ENCODE measurements at places on chromosomes 16 and 17. TPM values are rescaled to one million over a fixed set of nuclear protein-coding genes. Genes with fewer than 3 reads are reported as not detected.
A peak's percentile ranks its signal among the peaks of the same experiment; 100 is the strongest.

GRCh38 chr16:4924593-4925292, 12.2 kb downstream of the PPL start:
- H3K4me1 ChIP-seq: no peaks in the 10 kb centered on the region
- H3K27me3 ChIP-seq: no peaks in the 10 kb centered on the region
- no peak overlapping the region for H3K27ac ChIP-seq
- H3K36me3 ChIP-seq: no peaks in the 10 kb centered on the region
- no peak for DNase-seq

TNFRSF13B gene
- not detected for total RNA-seq

GRCh38 chr16:2827831-2828520, 2.1 kb upstream of the ZG16B start:
- no peak for DNase-seq
- no peak overlapping the region for H3K27ac ChIP-seq
- no peaks in the 10 kb centered on the region for H3K4me1 ChIP-seq

DNA sequence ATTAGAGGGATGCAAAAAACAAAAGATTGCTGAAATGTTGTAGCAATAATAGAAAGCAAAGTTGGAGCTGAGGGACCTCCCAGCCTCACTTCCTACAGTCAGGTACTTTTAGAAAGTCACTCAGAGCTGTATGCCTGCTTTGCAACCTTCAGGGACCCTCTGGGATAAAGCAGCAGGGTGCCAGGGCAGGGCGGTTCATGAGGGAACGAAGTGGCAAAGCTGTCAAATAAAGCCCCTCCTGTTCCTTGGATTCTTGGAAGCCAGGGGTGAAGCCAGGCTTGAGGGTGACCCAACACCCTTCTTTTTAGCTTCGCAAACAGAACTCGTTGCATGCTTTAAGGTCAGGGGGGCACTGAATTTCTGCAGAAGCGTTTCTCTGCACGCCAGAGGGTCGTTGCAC, 767 bp downstream of the ATP2C2 start:
- DNase-seq: no peak
- H3K27me3 ChIP-seq: peaks cover 71% of the 10 kb centered on the region
- no peak overlapping the region for H3K27ac ChIP-seq

GRCh38 chr17:63446753-63447470, 806 bp upstream of the CYB561 start:
- peak; percentile 73 for DNase-seq
- H3K27ac ChIP-seq: peak overlapping the region; percentile 10
- no peaks in the 10 kb centered on the region for H3K27me3 ChIP-seq
- peaks cover 4% of the 10 kb centered on the region for H3K4me1 ChIP-seq
- H3K4me3 ChIP-seq: peak overlapping the region; percentile 68
- H3K36me3 ChIP-seq: no peaks in the 10 kb centered on the region

KRTAP17-1 gene
- not detected for total RNA-seq

- H3K27ac ChIP-seq: no peak overlapping the region
- H3K4me3 ChIP-seq: no peak overlapping the region
- H3K36me3 ChIP-seq: peaks cover 13% of the 10 kb centered on the region
- H3K27me3 ChIP-seq: no peaks in the 10 kb centered on the region
- peaks cover 51% of the 10 kb centered on the region for H3K4me1 ChIP-seq
- DNase-seq: no peak
These were observed 17.9 kb upstream of the SNTB2 start for GRCh38 chr16:69169051-69169450.

- H3K4me3 ChIP-seq: no peak overlapping the region
- H3K4me1 ChIP-seq: no peaks in the 10 kb centered on the region
- no peak overlapping the region for H3K27ac ChIP-seq
- peaks cover 33% of the 10 kb centered on the region for H3K27me3 ChIP-seq
- no peaks in the 10 kb centered on the region for H3K36me3 ChIP-seq
- DNase-seq: no peak
These were observed 1.9 kb downstream of the PRKCB start for GRCh38 chr16:23837553-23838308.

- no peaks in the 10 kb centered on the region for H3K27me3 ChIP-seq
- H3K4me1 ChIP-seq: no peaks in the 10 kb centered on the region
- no peak overlapping the region for H3K27ac ChIP-seq
- H3K36me3 ChIP-seq: no peaks in the 10 kb centered on the region
- no peak overlapping the region for H3K4me3 ChIP-seq
- no peak for DNase-seq
These were observed 88.8 kb downstream of the HS3ST3B1 start for GRCh38 chr17:14389681-14390080.

SYT17 gene
- not detected for total RNA-seq

ZP2 gene
- not detected for total RNA-seq

GRCh38 chr17:19296786-19297778, 59.9 kb downstream of the EPN2 start:
- DNase-seq: no peak
- no peaks in the 10 kb centered on the region for H3K27me3 ChIP-seq
- H3K36me3 ChIP-seq: no peaks in the 10 kb centered on the region
- H3K4me3 ChIP-seq: no peak overlapping the region
- no peak overlapping the region for H3K27ac ChIP-seq

ZG16 gene
- total RNA-seq: not detected

ARHGDIG gene
- not detected for total RNA-seq

DNA sequence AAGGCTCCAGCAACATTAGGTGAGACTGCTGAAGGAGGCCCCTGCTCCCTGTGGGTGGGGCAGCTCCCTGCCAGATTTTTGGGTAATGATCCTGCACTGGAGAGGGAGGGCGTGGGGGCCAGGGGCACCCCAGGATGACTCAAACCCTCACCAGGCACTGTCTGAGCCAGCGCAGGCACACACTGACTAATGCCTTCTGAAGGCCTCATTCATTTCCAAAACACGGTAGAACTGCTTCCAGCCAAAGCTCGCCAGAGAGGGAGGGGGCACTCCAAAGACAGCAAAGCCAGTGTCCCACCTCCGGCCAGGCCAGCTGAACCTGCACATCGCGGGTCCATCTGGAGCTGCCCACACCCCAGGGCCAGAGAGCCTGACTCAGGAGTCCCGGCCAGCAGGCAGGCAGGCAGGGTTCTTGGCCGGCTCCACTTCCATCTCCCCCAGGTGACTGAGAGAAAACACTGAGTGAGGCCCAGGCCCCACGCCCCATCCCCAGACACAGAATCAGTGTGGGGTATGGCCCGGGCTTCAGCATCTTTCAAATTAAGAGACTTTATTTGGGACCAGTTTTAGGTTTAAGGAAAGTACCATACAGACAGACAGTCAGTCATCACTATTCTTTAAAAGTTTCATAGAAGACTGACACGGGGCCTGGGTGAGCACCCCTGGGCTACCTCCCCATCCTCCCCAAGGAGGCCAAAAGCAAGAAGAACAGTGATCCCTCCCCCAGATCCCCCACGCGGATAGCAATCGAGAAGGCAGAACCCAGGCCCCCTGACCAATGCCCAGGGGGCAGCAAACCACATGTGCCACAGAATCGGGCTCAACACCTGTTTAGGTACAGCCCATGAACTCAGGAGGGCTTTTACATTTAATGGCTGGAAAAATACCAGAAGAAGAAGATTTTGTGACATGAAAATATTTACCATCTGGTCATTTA, 2.3 kb downstream of the PIEZO1 start:
- peaks cover 30% of the 10 kb centered on the region for H3K4me1 ChIP-seq
- H3K27ac ChIP-seq: peak overlapping the region; percentile 88
- H3K27me3 ChIP-seq: no peaks in the 10 kb centered on the region
- DNase-seq: peak; percentile 96

- H3K27me3 ChIP-seq: no peaks in the 10 kb centered on the region
- H3K4me1 ChIP-seq: no peaks in the 10 kb centered on the region
- no peaks in the 10 kb centered on the region for H3K36me3 ChIP-seq
- H3K27ac ChIP-seq: no peak overlapping the region
These were observed 33.8 kb downstream of the PIPOX start for GRCh38 chr17:29076722-29077121.

DNA sequence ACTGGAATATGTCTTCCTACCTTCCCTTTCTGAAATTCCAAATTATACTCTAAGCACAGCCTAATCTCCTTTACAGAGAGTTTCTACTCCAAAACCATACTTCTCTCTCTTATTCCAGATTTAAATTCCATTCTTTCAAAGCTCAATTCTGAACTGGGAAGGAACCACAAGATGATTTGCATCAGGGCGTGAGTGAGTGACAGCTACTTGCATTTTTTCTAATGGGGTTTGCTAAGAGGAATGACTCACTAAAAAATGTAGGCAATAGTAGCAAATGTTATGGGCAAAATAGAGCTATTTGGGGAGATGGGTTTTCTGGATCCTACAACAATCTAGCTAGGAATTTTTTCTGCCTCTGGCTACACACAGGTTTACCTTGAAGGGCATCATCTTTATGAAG, 244.6 kb upstream of the PSMD7 start:
- DNase-seq: no peak
- no peaks in the 10 kb centered on the region for H3K4me1 ChIP-seq
- no peak overlapping the region for H3K27ac ChIP-seq
- H3K36me3 ChIP-seq: no peaks in the 10 kb centered on the region
- no peaks in the 10 kb centered on the region for H3K27me3 ChIP-seq

DNA sequence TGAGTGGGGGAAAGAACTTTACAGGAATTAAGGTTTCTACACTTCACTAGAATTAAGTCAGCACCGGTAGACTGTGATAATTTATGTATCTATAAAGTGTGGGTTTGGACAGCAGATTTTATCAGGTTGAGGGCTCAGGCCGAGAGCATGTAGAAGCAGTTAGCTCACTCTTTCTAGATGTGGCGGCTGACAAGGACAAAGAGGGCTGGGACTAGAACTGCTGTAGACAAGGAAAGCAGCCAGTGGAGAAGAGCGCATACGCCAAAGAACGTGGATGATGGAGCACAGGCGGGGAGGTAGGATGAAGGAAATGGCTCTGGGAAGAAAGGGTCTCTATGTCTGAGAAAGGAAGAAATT, 504 bp upstream of the GOSR1 start:
- H3K27ac ChIP-seq: peak overlapping the region; percentile 91
- H3K4me1 ChIP-seq: peaks cover 18% of the 10 kb centered on the region
- H3K36me3 ChIP-seq: peaks cover 10% of the 10 kb centered on the region
- H3K27me3 ChIP-seq: no peaks in the 10 kb centered on the region

KRT39 gene
- total RNA-seq: not detected

- no peaks in the 10 kb centered on the region for H3K4me1 ChIP-seq
- H3K27ac ChIP-seq: no peak overlapping the region
- H3K27me3 ChIP-seq: peaks cover 16% of the 10 kb centered on the region
- H3K36me3 ChIP-seq: no peaks in the 10 kb centered on the region
- H3K4me3 ChIP-seq: peak overlapping the region; percentile 74
These were observed 147.2 kb downstream of the SPECC1 start for GRCh38 chr17:20156196-20157000.

DNA sequence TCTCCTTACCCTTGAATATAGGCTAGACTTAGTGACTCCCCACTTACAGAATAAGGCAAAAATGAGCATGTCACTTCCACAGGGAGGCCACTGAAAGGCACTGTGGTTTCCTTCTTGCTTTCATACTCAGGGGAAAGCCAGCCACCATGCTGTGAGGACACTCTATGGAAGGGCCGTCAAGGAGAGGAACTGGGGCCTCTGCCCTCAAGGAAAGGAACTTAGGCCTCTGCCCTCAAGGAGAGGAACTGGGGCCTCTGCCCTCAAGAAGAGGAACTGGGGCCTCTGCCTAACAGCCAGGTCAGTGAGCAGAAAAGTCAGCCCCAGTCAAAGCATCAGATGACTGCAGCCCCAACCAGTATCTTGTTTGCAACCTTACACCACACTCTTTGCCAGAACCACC, 30.1 kb downstream of the VPS35 start:
- no peak for DNase-seq
- H3K27ac ChIP-seq: no peak overlapping the region
- no peak overlapping the region for H3K4me3 ChIP-seq
- no peaks in the 10 kb centered on the region for H3K27me3 ChIP-seq
- no peaks in the 10 kb centered on the region for H3K4me1 ChIP-seq

- H3K27me3 ChIP-seq: no peaks in the 10 kb centered on the region
- no peak for DNase-seq
- H3K4me1 ChIP-seq: no peaks in the 10 kb centered on the region
- H3K4me3 ChIP-seq: no peak overlapping the region
- H3K36me3 ChIP-seq: no peaks in the 10 kb centered on the region
- H3K27ac ChIP-seq: no peak overlapping the region
These were observed 87.4 kb upstream of the COX10 start for GRCh38 chr17:13981881-13982280.

GRCh38 chr16:2236337-2237101, at the start of gene DNASE1L2:
Gene DNASE1L2, plus strand, starts transcription at chr16:2236444. Its CDS starts 373 bp downstream, at chr16:2236817.
- peak; percentile 76 for DNase-seq
- H3K36me3 ChIP-seq: no peaks in the 10 kb centered on the region
- no peaks in the 10 kb centered on the region for H3K4me1 ChIP-seq
- H3K27ac ChIP-seq: no peak within 1 kb of the TSS
- no peaks in the 10 kb centered on the region for H3K27me3 ChIP-seq

MYH13 gene
- total RNA-seq: not detected

DNA sequence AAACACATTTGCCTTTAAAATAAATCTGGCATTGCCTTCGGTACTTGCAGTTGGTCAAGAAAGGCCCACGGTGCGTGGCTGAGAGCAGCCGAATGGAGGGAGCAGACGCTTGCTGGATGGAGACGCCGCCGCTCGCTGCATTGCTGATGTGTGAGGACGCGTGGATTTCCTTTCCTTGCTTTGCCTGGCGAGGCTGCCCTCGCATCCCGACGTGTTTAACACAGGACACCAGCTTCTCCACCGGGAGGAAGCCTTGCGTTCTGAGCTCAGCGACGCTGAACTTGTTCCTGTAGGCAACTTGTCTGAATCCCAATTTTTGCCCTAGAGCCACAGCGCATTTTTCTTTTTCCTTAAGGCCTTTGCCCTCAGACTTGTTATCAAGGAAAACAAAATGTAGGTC, 45.8 kb downstream of the COX4I1 start:
- H3K36me3 ChIP-seq: no peaks in the 10 kb centered on the region
- H3K4me3 ChIP-seq: no peak overlapping the region
- no peak for DNase-seq
- peaks cover 61% of the 10 kb centered on the region for H3K27me3 ChIP-seq
- no peak overlapping the region for H3K27ac ChIP-seq
- no peaks in the 10 kb centered on the region for H3K4me1 ChIP-seq

DNA sequence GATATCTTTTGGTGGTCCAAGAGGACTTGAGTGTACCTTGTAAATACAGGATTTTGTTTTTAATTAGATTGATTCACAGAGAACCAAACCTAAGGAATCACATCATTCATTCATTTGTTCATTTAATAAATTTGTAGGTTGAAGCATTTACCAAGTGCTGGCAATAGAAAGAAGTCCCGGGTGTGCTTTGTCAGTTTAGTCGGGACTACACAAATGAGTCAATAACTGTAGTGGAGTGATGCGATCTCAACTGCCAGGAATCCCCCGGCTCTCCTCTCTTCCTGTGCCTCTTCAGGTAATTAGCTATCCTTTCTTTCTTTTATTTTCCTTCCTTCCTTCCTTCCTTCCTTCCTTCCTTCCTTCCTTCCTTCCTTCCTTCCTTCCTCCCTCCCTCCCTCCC, 1.4 kb upstream of the WWOX start:
- no peaks in the 10 kb centered on the region for H3K4me1 ChIP-seq
- no peaks in the 10 kb centered on the region for H3K27me3 ChIP-seq
- H3K36me3 ChIP-seq: no peaks in the 10 kb centered on the region
- H3K4me3 ChIP-seq: no peak overlapping the region
- DNase-seq: no peak

- H3K27me3 ChIP-seq: no peaks in the 10 kb centered on the region
- peak overlapping the region; percentile 85 for H3K4me3 ChIP-seq
- H3K27ac ChIP-seq: peak overlapping the region; percentile 83
- H3K4me1 ChIP-seq: peaks cover 28% of the 10 kb centered on the region
- H3K36me3 ChIP-seq: no peaks in the 10 kb centered on the region
These were observed 802 bp downstream of the CYLD start for GRCh38 chr16:50742576-50743200.

Measured in GM23248 (cell line).